ENCODE measurements at places on chromosomes 7 and 10. TPM values are rescaled to one million over a fixed set of nuclear protein-coding genes. Genes with fewer than 3 reads are reported as not detected.
A peak's percentile ranks its signal among the peaks of the same experiment; 100 is the strongest.

DNA sequence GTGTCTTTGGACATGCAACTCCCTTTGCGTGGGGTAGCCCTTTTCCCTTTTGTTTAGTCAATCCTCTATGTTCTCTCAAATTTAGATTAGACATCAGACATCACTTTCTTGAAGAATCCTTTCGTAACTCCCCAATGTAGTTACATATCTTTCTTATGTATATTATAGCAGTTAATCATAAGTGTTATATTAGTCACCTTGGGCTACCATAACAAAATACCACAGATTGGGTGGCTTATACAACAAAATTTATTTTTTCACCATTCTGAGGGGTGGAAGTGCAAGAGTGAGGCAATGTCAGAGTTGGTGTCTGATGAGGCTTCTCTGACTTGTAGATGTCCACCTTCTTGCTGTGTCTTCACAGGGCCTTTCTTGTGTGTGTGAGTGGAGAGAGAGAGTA lies 105.7 kb downstream of the PHTF2 start:
- DNase-seq: no peak

- no peak for DNase-seq
Measured at GRCh38 chr7:36010656-36011587, 142.1 kb upstream of the EEPD1 start.

GRCh38 chr7:142001163-142001874 lies 5.6 kb downstream of the MGAM start:
- peak; percentile 33 for DNase-seq

The RADIL gene
- total RNA-seq: 2.4 TPM

DNA sequence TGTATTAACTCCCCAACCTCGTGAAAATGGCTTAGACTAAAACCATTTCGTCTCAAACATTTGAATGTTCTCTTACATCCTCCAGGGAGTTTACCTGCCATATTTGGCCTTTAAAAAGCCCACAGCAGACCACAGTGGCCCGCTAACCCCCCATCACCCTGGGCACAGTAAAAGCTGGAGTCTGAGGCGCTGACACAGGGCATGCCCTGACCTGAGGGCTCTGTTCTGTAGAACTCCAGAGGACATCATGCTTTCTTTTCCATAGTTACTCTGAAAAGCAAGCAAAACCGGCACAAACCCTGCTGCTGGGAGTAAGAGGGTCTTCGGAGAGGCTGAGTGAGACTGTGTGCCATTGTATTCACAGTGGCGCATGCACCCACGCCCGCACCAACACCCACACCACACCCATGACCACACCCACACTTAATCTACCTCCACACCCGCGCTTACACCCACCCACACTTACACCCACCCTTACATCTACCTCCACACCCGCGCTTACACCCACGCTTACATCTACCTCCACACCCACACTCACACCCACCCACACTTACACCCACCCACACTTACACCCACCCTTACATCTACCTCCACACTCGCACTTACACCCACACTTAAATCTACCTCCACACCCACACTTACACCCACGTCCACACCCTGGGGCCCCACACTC lies 32.1 kb downstream of the LRRC27 start:
- DNase-seq: no peak

DNA sequence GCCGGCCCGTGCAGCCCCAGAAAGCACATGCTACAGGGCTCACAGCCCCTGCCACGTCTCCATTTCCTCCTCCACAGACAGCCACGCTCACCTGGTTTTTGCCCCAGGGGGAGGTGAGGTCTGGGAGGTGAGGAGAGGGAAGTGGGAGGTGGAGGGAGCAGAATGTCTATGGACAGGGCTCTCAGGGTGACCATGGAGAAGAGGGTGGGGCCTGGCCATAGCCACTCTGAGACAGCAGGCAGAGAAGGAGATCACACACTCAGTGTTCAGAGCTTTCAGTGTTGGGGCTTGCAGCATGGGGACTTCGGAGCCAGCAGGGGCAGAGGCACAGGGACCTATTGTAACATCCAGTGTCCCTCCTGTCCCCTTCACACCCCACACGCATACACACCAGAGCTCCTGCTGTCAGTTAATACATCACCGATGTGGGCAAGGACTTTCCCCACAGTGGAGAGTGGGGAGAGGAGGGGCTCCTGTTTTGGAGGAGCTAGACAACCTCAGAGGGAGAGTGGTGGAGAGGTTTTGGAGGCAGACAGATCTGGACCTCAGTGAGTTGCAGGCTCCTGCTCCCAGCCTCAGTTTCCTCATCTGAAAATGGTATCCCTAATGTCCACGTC lies 14.4 kb downstream of the WDFY4 start:
- no peak for DNase-seq

GRCh38 chr7:17460001-17460400 lies 161.5 kb downstream of the AHR start:
- no peak for DNase-seq

GRCh38 chr10:104824380-104825006 lies 183.4 kb downstream of the SORCS3 start:
- DNase-seq: no peak

The HILPDA gene
- 21.6 TPM for total RNA-seq

DNA sequence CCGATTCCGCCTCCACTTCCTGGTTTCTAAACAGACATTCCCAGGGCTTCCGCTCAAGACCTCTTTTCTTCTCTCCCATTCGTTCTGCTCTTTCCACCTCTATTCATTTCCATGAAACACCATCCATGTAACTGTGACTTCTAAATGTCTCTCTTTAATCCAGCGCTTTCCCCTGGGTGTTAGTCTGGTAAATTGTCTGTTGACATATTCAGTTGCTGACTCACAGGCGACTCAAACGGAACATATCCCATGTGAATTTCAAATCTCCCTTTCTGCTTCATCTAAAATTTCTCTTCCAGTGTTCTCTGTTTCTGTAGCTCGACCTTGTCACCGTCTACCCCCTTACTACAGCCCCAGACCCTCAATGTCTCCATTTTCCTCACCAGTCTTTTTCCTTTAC lies 119.1 kb downstream of the PFKFB3 start:
- DNase-seq: no peak

GRCh38 chr7:130346177-130346905 lies 1.7 kb downstream of the CPA5 start:
- DNase-seq: no peak

DNA sequence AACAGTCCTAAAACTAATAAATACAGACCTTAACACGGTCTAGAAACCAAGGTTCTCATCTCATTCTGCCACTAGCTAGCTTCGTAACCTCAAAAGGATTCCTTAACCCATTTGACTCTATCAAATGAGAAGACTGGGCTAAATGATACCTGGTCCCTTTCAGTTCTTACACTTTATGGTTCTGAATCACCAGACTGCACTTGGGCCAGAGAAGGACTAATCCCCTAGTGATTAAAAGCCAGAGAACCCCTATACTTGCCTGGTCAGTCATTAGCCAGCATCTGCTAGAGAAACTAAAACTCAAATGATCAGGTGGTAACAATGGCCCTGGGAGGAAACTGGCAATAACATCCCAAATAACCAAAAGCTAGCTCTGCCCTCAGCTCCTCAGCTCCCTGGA lies 16.8 kb downstream of the TMEM243 start:
- DNase-seq: no peak

The PTPN20 gene
- 1.0 TPM for total RNA-seq

The GRID1 gene
- total RNA-seq: 0.52 TPM

The DENND11 gene
- 12.2 TPM for total RNA-seq

DNA sequence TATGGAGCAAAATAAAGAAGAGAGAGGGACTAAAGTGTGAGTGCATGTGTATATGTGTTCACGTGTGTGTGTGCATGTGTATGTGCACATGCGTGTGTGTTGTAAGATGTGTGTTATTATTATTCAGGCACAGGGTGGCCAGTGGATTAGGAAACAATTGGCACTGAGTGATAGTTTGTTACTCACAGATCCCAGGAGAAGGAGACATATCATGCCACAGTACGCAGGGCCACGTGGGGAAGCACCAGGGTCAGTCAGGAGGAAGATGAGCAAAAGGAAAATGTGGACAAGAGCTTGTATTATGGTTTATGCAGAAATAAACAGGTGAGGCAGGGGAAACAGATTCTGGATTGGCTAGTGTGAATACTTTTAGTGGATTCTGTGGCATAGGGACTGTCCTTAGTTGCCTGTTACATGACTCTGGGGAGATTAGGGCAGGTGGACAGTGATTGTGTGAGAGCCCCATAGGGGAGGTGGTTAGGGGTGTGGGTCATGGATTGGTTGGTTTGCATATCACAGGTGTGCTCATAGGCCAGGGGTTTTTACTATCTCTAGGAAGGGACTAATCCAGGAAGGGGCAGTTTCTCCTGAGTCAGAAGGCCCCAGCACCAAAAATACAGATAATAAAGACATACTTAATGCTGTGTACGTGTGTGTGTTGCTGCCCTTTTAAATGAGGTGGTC lies 90.0 kb downstream of the PLXDC2 start:
- DNase-seq: no peak

DNA sequence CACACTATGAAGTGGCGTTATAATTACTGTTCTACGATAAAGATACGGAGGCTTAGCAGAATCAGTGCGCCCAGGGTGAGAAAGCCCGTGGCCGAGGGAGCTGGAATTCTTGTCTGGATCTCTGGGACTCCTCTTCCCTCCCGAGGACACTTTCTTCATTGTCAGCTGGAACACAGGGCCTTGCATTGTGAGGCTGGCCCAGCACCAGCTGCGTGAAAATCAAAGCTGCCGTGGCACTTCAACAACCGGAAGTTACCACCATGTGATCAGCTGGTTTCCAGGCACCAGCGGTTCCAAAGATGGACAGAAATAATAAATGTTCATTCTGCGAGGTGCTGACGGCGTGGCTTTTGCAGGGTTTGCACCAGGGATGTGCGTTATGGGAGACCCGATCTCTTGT lies 234.0 kb upstream of the PITRM1 start:
- DNase-seq: no peak

The TMEM178B gene
- 8.6 TPM for total RNA-seq

- no peak for DNase-seq
Measured at GRCh38 chr10:132907821-132908620, 34.3 kb downstream of the CFAP46 start.

The CDH23 gene
- under 0.01 TPM for total RNA-seq

The CFAP43 gene
- 0.14 TPM for total RNA-seq

GRCh38 chr10:103144041-103144440 lies 49.0 kb downstream of the NT5C2 start:
- no peak for DNase-seq

The ZNF316 gene
- 12.6 TPM for total RNA-seq

DNA sequence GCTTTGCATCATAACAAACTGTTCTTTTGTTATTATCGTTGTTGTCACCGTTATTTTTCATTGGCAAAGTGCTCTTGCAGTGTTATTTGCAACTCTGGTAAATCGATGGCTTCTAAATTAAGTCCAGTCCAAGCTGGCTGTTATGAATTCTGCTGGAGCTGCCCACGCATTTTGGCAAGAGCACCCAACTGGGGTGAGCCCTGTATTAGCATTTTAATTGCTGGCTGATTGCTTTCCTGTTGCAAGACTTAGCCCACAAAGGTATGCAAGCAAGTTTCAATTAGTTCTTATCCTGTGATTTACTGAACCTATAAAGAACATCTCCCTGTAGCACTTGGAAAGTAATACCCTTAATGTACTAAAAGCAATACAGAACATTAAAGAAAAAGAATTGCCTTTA lies 226.8 kb downstream of the ACTR3B start:
- DNase-seq: peak; percentile 6

GRCh38 chr10:111921821-111922220 lies 261.7 kb downstream of the GPAM start:
- DNase-seq: no peak

- DNase-seq: no peak
Measured at GRCh38 chr7:100835903-100836811, 8.8 kb upstream of the EPHB4 start.

- no peak for DNase-seq
Measured at GRCh38 chr7:98280791-98281756, at the start of gene BRI3. BRI3 (plus strand) TSS chr7:98281686; CDS start chr7:98281796, 110 bp downstream.

The FGFBP3 gene
- 1.2 TPM for total RNA-seq

The MSMB gene
- not detected for total RNA-seq

DNA sequence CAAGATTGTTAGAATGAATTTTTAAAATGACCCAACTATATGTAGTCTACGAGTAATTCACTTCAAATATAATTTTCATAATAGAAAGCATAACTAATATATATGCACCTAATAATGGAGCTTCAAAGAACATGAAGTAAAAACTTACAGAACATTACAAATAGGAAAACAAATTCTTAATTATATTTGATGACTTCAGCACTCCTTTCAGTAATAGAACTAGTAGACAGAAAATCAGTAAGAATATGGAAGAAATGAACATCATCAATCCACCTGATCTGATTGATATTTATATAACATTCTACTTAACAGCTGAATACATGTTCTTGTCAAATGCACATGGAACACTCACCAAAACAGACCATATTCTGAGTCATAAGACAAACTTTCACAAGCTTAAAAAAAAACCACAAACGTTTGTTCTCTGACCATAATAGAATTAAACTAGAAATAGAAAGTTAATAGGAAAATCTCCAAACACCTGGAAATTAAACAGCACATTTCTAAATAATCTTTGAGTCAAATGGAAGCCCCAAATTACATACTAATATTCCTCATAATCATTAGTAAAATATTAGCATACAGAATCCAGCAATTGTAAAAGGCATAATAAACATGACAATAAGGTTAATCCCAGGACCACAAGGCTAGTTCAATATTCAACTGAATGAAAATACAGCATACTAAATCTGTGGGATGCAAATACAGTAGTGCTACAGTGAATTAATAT lies 48.0 kb downstream of the BRAF start:
- DNase-seq: peak; percentile 48

- no peak for DNase-seq
Measured at GRCh38 chr10:97647556-97647955, 7.1 kb downstream of the PI4K2A start.

DNA sequence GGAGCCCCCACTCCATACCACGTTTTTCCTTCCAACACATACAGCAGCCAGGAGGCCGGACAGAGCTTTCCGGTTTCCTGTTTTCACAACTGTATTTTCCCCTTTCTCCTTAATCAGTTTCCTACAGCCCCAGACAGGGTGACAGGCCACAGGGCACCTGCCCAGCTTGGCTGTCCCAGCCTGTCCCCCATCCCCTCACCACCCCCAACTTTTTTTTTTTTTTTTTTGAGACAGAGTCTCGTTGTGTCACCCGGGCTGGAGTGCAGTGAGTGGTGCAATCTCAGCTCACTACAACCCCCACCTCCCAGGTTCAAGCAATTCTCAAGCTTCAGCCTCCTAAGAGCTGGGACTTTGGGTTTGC lies 10.3 kb upstream of the HSPB1 start:
- no peak for DNase-seq

- no peak for DNase-seq
Measured at GRCh38 chr10:88237896-88238614, 345.1 kb downstream of the RNLS start.

The PKD1L1 gene
- total RNA-seq: under 0.01 TPM

GRCh38 chr10:129605986-129606518 lies 139.0 kb downstream of the MGMT start:
- DNase-seq: no peak
